ENCODE measurements at places on chromosomes 6 and 20. TPM values are rescaled to one million over a fixed set of nuclear protein-coding genes. Genes with fewer than 3 reads are reported as not detected.

- DNase-seq = no peak
Measured at GRCh38 chr20:47070176-47070575, 175.5 kb downstream of the EYA2 start.

DNA sequence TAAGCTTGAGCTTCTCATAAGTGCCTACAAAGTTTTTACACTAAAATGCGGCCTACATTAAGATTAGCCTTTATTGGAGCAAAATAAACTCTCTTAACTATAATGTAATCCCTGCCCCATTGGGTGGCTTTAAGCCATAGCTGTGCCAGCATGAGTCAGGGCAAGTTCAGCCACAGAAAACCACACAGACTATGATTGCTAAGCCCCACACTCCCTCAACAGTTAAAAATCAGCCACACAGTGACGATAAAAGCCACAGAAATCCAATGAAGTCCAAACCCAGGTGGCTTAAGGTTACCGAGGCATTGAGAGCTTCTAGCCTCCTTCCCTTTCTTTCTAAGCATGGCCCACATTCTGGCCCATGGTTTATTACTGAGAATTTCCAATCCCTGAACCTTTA is 61.6 kb downstream of the GRM1 start:
- DNase-seq = no peak

GRCh38 chr20:53774461-53775203 is 181.0 kb upstream of the ZNF217 start:
- DNase-seq = no peak

GRCh38 chr6:89404512-89404911 is 7.6 kb downstream of the RRAGD start:
- DNase-seq = no peak

DNA sequence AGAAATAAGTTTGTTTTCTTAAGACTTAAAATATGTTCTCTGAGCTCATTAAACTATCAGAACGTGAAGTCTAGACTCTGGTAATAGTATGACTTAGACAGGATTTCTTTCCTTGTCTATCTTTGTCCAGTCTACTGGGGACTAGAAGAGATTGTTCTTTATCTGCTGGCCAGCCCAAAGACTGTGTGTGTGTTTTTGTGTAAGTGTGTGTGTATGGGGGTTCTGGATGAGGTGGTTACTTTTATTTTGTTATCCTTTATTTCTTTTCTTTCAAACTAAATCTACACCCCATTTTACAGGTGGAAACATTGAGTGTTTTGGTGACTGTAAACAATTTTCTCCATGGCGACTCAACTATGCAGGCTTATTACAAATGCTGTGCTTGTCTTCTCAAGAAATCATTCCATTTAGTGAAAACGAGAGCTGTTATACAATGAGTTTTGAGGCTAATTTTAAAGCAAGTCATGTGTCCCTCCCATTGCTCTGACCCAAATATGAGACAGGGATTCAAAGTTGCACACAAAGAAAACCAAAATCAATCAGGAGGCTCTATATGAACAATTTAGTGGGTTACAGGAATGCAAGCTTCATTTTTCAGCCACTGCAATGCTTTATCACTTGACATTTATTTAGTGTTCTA is 97.6 kb downstream of the ELOVL5 start:
- DNase-seq = no peak

DNA sequence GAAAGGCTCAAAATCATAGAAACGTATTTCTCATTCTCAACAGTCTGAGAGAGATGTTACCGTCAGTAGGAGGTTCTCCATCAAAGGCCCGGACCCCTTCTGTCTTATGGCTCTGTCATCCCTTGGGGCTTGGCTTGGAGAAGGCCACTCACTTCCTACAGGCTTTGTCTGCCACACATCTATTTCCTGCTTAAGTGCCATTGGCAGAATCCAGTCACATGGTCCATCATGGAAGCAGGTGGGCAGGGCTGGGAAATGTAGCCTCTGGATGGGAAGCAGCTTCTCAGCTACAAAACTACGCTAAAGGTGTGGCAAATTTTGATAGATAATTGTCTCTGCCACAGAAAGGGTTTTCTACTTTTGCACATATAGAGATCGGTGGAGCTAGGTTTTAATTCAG is 12.6 kb upstream of the ZFP64 start:
- no peak for DNase-seq

- DNase-seq = no peak
Measured at GRCh38 chr6:33967265-33967767, 163.5 kb upstream of the MLN start.

DNA sequence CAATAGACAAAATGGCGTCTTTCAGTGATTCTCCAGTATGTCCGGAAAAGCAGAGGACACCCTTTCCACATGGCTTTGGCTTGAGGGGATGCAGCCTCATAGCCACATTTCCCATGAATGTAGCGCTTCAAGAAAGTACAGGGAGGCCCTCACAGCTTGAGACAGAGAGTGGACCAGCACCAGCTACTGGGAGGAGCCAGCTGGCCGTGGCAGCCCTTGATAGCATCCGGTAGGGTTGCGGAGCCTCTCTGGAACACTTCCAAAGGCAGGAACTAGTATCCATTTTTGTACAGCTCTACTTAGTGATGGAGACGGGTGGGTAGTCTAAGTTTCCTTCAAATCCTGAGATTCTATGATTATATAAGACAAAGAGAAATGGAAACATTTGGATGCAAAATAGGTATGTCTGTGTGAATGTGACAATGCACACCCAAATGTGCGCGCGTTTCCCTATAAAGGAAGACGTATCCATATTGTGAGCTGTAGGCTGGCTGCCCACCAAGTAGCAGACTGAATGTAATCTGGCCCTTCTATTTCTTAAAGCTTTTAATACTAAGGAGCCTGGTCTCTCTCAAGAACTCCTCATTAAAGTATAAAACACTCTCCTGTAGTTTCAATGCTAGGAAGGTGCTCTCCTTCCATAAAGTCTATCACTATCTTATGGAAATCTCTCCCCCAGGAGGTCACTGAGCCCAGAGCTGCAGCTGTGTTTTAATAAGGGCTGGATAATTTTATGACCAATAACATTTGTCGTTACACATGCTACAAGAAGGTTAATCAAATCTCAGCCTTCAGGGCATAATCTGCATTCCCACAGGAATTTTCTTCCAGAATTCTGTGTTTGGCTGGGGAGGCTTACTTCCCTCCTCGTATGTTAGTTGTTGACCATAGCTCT is 74.0 kb downstream of the SOBP start:
- no peak for DNase-seq

DNA sequence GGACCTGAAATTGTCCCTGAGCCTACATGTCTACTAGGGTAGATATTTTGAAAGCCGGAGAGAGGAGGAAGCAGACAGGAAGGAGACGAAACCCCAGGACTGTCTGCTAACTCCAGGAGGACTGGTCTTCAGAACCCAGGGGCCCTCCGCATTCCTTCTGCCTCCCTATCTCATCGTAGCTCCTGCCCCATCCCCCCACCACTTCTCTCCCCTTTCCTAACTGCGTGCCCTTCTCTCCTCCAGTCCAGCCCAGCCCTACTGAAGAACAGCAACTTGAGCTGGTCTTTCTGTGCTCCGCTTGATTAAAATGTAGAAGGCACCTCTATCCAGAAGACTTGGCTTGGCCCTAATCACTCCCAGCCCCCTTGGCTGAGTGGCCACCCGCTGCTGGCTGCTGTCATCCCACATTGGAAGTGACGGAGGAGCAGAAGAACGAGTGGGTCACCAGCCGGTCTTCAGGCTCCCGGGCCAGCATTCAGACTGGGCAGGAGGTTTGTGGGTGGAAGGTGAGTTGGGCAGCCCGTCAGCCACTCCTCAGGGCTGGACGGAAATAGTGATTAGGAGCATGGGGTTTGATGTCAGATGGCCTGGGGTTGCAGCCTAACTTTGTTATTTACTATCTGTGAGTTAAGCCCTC is 28.8 kb upstream of the ANGPT4 start:
- DNase-seq = no peak

DNA sequence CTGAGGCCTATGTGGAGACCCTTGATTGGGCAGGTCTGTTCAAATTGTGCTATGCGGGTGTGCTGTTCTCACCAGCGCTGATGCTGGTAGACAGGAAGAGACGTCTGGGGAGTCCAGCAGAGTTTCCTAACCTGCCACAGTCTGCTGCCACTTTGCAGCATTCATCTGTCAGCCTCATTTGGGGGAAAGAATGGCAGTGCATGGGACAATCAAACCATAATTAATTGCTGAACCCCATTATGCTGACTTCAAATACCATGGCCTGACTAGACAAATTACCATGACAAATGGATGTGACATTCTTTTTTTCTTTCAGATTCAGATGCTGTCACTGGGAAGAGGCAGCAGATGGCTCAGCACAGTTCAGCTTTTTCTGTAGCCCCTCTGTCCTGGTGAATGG is 171.4 kb upstream of the SYNDIG1 start:
- DNase-seq = no peak

GRCh38 chr6:166423781-166424180 is 41.0 kb upstream of the MPC1 start:
- DNase-seq = no peak

DNA sequence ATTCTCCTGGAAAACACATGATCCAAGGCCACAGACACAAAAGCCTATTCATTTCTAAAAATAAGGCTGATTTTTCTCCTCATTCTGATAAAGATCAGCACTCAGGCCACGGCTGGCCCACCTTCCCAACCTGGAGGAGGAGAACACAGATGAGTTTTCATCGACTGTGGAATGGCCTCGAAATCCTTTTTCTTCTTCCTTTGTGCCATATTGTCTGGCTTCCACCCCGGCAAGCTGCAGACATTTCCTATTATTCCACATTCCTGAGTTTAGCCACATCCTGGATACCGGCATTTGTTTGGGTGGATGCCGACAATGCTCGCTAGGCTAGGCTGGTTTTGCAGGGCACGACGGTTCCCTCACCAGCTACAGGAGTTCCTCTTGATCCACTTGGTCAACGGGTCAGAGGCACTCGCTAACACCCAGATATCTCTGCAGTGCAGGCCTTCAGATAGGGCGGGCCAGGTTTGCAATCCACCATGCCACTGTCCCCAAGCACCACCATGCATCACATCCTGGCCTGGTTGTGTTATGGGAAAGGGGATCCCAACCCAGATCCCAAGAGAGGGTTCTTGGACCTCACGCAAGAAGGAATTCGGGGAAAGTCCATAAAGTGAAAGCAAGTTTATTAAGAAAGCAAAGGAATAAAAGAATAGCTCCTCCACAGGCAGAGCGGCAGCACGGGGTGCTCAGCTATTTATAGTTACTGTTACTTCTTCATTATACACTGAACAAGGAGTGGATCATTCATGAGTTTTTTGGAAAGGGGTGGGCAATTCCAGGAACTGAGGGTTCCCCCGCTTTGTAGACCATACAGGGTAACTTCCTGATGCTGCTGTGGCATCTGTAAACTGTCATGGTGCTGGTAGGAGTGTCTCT is 4.2 kb upstream of the CTSZ start:
- DNase-seq = peak; percentile 76

- DNase-seq = no peak
Measured at GRCh38 chr6:41449399-41450245, 96.6 kb upstream of the FOXP4 start.

- DNase-seq = no peak
Measured at GRCh38 chr6:89501222-89501621, 68.3 kb downstream of the ANKRD6 start.

- no peak for DNase-seq
Measured at GRCh38 chr6:111357705-111358104, 125.3 kb downstream of the REV3L start.

- no peak for DNase-seq
Measured at GRCh38 chr6:33758815-33759216, 12.1 kb upstream of the IP6K3 start.

- DNase-seq = no peak
Measured at GRCh38 chr20:21918398-21918797, 212.9 kb downstream of the PAX1 start.

- DNase-seq = peak; percentile 20
Measured at GRCh38 chr6:158996856-158997255, 3.1 kb downstream of the RSPH3 start.

GRCh38 chr20:51899674-51900073 is 97.4 kb upstream of the SALL4 start:
- DNase-seq = no peak

DNA sequence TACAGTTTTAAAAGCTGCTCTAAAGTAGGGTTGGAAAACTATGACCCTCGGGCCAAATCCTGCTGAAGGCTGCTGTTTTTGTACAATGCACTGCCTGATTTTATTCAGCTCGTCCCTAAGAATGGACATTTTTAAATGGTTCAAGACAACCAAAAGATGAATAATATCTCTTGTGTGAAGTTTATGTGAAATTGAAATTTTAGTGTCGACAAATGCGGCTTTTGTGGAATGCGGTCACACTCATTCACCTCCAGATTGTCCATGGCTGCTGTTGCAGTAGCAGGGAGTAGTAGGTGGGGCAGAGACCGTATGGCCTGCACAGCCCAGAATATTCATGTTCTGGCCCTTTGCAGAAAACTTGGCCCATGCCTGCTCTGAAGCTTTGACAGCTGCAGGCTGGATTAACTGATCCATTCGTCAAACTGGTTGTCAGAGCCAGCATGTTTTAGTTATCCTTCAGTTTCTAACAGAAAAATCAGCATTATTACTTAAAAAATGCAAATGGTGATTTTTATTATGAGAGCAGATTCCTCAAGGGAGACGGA is 91.6 kb downstream of the PSMG4 start:
- no peak for DNase-seq

DNA sequence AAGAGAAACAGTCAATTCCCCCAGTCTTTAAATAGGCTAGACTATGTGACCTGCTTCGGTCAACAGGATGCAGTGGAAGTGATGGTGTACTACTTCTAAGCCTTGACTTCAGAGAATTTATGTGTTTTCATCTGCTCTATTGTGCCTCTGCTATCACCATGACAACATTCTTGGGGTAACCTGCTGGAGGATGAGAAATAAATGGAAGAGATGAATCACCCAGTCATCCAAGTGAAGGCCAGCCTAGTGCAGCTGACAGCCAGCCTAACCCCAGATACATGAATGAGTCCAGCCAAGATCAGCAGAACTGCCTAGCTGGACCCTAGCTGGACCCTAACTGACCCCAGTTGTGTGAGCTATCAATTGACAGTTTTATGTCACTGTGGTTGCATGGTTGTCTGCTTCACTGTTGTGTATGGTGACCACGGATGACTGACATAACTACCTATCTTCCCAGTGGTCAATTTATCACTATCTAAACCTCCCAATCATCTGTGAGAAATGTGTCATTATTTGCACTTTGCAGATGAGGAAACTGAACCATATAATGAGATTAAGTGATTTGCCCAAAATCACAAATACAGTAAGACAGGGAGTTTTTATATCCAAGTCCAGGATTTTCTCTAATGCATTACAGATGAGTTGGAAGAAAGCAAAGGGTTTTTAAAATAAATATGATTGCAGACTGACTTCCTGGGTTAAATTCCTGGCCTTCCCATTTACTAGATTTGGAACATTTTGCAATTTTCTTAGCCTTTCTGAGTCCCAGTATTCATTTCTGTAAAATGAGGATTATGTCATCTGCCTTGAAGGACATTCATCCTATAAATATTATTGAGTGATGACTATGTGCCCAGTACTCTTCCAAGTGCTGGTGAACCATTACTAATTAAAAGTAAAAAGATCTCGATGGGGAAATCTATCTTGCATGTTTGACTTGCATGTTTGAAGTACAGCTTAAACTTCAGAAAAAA is 136.4 kb upstream of the PLCB4 start:
- DNase-seq = no peak

LST1 gene
- total RNA-seq = 125 TPM

ADGB gene
- total RNA-seq = not detected

RNF8 gene
- total RNA-seq = 23.2 TPM

ABHD16B gene
- not detected for total RNA-seq

BHLHE23 gene
- not detected for total RNA-seq

FLRT3 gene
- total RNA-seq = not detected

LINC00237 gene
- not detected for total RNA-seq

ADAM33 gene
- not detected for total RNA-seq

MAK gene
- total RNA-seq = 0.05 TPM

RBPJL gene
- not detected for total RNA-seq

PARD6B gene
- 4.3 TPM for total RNA-seq

ULBP2 gene
- 0.40 TPM for total RNA-seq

TRIM31 gene
- not detected for total RNA-seq

TBX18 gene
- total RNA-seq = not detected

MANEA gene
- 19.9 TPM for total RNA-seq

Data from activated CD8-positive, alpha-beta T cell treated with anti-CD3 and anti-CD28 coated beads, Interleukin-2, amount 10 ng/mL, durations not matched to agents 7 days and 5 days (primary cell).